ENCODE measurements at places on chromosomes 3 and 15. TPM values are rescaled to one million over a fixed set of nuclear protein-coding genes. Genes with fewer than 3 reads are reported as not detected.

Gene RBM15B
- 22.2 TPM for total RNA-seq

Gene CLDN18
- not detected for total RNA-seq

Gene SMC4
- total RNA-seq, result 45.5 TPM

Gene RYR3
- not detected for total RNA-seq

Gene RARB
- total RNA-seq, result 37.2 TPM

Gene CD200
- total RNA-seq, result 8.9 TPM

Gene SLC6A1
- total RNA-seq, result not detected

Gene ITIH3
- not detected for total RNA-seq

Gene CLRN1
- total RNA-seq, result not detected

Gene PLSCR5
- total RNA-seq, result not detected

Gene SERPINI2
- total RNA-seq, result not detected

Gene ARL14
- not detected for total RNA-seq

Gene AMT
- 0.58 TPM for total RNA-seq

Gene NANOGP8
- total RNA-seq, result not detected

Gene MCTP2
- 0.18 TPM for total RNA-seq

Gene ZNF774
- total RNA-seq, result 0.18 TPM

Gene ANKUB1
- not detected for total RNA-seq

Gene OR5K2
- total RNA-seq, result not detected

Gene SPCS1
- 219 TPM for total RNA-seq

Data from myometrial cell (primary cell).